AG04450 (cell line): ENCODE measurements at places on chromosomes 12 and 14. TPM values are rescaled to one million over a fixed set of nuclear protein-coding genes. Genes with fewer than 3 reads are reported as not detected.

CMTM5 gene
- 0.37 and 0.47 TPM in 2 replicates for polyA plus RNA-seq

- DNase-seq, result no peak
Measured at GRCh38 chr12:111434049-111434448, 28.3 kb downstream of the SH2B3 start.

ISM2 gene
- polyA plus RNA-seq, result not detected in 2 replicates

DNA sequence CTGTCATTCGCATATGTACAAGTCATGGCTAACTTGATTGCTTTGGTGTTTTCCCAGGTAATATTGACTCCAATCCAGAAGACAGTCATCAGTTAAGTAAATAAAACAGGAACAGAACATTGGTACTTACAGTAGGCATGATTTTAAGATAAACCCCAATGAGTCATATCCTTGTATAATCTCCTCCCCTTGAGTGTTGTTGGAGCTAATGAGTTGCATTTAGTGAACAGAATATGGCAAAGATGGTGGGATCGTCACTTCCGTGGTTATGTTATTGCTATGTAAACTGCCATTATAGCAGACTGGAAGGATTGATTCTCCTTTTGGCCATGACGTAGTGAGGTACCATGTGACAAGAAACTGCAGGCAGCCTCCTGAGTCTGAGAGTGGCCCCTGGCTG is 102.2 kb downstream of the TMX1 start:
- DNase-seq, result no peak

DNA sequence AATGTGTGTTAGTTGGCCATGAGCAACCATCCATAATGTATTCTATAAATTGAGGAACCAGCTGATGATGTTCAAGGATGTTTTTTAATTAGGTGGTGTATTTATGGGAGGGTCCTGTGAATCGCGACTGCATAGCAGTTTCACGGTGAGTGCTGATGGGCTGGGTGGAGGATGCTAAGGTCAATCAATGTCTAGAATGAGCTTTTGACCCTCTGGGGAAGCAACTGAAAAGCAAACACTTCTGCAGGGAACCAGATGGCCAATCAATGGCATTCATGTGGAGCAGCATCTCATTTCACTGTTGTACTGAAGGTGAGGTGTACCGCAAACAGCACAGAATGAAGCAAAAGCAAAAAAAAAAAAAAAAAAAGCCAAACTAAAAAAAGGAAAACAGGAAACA is 676.1 kb upstream of the TMEM132C start:
- no peak for DNase-seq

LMNTD1 gene
- polyA plus RNA-seq, result 0.57 TPM in 2 replicates

DNAJC22 gene
- 11.3 and 12.2 TPM in 2 replicates for polyA plus RNA-seq

DNA sequence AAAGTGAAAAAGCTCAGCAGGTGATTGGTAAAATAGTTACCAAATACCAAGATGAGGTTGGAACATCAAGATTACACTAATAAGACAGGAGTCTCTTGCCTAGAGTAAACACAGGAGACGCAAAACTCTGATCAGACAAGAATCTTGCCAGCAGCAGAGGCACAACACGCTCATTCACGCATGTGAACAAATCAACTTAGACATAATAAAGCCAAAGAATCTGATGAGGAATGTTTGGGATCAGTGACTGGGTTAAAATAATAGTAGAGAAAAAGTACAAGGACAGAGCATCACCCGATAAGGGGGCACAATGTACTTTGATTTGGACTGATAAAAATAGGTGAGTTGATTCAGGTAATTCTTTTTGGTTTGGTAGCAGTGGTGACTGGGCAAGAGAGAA is 159.5 kb upstream of the GRIP1 start:
- no peak for DNase-seq

GRCh38 chr12:3262470-3262869 is 185.3 kb downstream of the TSPAN9 start:
- no peak for DNase-seq

DNA sequence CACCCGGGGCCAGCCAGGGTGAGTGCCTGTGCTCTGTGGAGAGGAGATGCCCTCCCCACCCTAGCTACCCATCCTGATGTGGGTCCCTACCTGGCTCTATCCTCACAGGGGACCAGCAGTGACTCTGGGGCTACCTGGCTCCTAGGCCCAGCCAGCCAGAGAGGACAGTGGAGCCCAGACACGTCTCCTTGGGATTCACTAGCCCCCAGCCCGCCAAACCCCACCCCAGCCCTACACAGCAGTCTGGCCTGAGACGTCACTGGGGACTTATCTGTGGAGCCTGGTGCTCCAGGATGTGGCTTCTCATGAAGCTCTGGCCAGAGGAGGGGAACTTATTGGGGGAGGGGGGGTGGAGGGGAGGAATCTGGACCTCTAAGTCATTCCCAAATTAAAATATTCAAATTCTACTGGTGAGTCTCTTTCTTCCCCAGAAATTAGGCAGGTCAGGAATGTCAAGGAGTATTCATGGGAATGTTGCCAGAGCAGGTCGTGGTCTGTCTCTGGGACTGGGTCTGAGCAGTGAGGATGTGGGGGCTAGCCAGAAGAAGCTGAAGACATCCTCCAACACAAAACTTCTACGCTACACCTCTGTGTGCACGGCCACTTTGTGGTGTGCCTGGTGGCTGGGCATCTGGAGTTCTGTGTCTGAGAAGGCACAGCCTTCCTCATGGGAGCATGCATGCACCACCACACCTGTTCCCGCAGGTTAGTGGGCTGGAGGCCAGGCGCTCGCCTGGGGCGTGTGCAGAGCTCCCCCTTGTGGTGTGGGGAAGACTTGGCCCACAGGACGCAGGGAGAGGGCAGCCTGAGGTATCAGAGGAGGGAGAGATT is 2.7 kb downstream of the CMTM5 start:
- no peak for DNase-seq

DNA sequence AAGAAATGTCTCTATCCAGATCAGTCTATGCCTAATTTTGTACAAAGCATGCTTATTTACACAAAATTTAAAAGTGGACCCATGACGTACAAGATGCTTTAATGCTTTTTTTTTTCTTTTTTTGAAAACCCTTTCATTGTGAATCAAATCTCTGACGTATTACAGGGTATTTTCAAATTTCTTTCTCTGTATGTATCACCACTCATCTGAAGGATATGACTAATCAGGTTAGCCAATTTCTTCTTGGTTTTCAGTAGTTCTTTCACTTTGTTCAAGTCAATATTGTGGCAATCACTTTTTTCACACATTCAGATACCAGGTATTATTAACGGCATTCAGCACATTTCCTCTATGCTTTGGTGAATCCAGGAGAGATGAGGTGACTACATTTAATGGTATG is 685.3 kb downstream of the TRHDE start:
- DNase-seq, result no peak

DNA sequence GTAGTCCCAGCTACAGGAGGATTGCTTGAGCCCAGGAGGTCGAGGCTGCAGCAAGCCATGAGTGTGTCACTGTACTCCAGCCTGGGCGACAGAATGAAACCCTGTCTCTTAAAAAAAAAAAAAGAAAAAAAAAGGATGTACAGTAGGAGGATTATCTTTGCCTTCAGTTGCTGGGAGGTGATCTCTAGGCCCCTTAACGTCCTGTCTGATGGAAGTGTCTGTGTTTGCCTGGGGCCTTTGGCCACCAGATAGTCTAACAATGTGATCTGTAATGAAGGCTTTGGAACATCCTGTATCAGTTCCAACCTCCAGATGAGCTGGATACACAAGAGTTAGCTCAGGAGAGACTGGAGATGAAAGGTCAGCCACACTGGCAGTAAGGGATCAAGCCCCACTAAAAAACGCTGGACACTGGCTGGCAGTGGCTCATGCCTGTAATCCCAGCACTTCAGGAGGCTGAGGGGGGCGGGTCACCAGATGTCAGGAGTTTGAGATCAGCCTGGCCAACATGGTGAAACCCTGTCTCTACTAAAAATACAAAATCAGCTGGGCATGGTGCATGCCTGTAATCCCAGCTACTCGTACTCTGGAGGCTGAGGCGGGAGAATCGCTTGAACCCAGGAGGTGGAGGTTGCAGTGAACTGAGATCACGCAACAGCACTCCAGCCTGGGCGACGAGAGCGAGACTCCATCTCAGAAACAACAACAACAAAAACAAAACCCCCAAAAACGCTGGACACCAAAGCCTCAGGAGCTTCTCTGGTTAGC is 19.0 kb upstream of the HNF1A start:
- no peak for DNase-seq

PPP1R1A gene
- polyA plus RNA-seq, result not detected in 2 replicates

- peak; percentile 71 for DNase-seq
Measured at GRCh38 chr12:101876861-101877805, at the start of gene DRAM1. Gene DRAM1, plus strand, starts transcription at chr12:101877580. Its CDS starts 210 bp downstream, at chr12:101877790.

MYF5 gene
- polyA plus RNA-seq, result not detected in 2 replicates

- no peak for DNase-seq
Measured at GRCh38 chr14:100826391-100827100, 628 bp downstream of the MEG3 start.

NUDT14 gene
- polyA plus RNA-seq, result 7.2 and 11.0 TPM in 2 replicates

DNA sequence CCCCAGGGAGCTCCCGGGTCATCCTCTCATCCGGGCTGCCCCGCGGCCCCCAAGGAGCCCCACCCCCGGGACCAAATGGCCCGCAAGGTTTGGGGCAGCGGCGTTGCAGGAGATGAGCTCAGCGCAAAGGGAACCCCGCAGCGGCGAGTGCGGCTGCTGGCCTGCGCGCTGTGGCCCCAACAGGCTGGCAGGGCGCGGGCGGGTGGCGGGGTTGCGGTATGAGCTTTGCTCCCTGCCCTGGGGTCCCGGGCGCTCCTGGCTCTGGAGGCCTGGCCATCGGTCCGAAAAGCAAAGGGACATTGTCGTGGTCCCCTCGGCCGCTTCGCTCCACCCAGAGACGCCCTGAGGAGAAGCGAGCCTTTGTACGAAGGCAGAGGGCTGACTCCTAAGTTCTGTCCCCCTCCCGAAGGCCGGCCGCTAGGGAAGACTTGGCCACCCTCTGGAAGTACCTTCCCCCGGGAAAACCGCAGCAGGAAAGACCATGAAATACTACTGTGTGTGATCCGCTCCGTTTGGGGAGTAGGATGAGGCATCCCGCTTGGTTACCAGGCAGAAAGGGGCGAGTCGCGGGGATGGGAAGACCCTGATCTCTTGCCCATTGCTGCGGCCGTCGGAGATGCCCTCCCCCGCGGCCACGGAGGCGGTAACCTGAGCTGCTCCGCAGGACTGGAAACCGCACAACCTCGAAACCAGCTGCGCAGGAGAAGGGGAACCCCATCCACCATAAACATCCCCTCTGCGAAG is 620 bp upstream of the NID2 start:
- DNase-seq, result no peak

DNA sequence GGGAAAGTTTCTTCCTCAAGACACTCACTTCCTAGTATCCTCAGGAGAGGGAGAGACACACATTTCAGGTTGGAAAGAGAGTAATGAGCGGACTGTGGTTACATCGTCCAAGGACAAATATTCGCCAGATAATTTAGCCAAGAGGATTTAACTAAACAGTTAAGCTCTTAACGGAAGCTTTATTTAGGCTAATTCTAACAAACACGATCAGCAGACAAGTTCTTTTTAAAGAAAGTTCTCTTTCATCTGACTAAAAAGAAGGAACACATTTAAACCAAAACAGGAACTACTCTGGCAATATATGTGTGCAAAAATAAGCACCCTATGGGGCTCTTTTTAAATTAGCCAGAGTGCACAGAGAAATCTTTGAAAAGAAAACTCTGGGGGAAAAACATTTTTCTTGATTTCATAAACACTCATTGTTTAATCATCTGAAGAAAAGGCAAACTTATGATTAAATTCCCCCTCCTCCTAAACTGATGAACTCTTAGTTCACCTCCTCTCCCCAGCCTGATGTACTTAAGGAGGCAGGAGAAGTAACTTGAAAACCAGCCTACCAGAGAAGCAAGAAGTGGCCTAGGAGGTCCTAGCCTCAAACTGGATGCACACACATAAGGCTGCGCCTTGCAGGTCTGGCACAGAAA is 13.3 kb upstream of the BTG1 start:
- no peak for DNase-seq

CISTR gene
- polyA plus RNA-seq, result not detected in 2 replicates
